Ascending aorta (tissue), 2 donors: ENCODE measurements at places on chromosomes 7 and 10. TPM values are rescaled to one million over a fixed set of nuclear protein-coding genes. Genes with fewer than 3 reads are reported as not detected.

WIPF3 gene
- 4.6 TPM for total RNA-seq

CPN1 gene
- total RNA-seq = not detected

KLF14 gene
- not detected for total RNA-seq

OPTN gene
- total RNA-seq = 48.5 TPM

EIF5AL1 gene
- 0.21 TPM for total RNA-seq

PHKG1 gene
- total RNA-seq = 1.1 TPM

CC2D2B gene
- 3.9 TPM for total RNA-seq

ITIH5 gene
- 19.4 TPM for total RNA-seq

AKR1D1 gene
- total RNA-seq = not detected

FBXL13 gene
- total RNA-seq = 0.75 TPM

ZNF425 gene
- not detected for total RNA-seq

CACNB2 gene
- total RNA-seq = 0.96 TPM

OR2A7 gene
- 4.9 TPM for total RNA-seq

SMC3 gene
- 14.8 TPM for total RNA-seq

SERPINE1 gene
- 1,267 TPM for total RNA-seq
